ENCODE measurements at places on chromosomes 4 and X.

- DNase-seq: no peak
Observed at GRCh38 chrX:78886550-78886949, 58.6 kb upstream of the P2RY10 start.

GRCh38 chrX:108186811-108187210 lies 95.2 kb downstream of the ATG4A start:
- DNase-seq: no peak

DNA sequence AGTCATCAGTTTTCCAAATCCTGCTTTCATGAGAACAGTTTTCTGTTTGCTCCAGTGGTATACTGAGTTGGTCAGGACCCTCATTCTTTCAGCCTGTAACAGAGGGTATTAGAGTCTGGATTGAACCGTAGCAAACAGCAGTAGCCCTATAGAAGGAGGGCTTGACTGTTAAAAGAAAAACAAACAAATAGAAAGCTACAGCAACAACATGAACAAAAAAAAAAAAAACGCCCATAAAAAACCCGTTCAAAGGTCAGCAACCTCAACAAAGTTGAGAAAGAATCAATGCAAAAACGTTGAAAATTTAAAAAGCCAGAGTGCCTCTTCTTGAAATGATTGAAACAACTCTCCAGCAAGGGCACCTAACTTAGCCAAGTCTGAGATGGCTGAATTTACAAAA lies 64.7 kb upstream of the UGT2B10 start:
- no peak for DNase-seq

- no peak for DNase-seq
Observed at GRCh38 chr4:11589676-11590075, 161.0 kb upstream of the HS3ST1 start.

DNA sequence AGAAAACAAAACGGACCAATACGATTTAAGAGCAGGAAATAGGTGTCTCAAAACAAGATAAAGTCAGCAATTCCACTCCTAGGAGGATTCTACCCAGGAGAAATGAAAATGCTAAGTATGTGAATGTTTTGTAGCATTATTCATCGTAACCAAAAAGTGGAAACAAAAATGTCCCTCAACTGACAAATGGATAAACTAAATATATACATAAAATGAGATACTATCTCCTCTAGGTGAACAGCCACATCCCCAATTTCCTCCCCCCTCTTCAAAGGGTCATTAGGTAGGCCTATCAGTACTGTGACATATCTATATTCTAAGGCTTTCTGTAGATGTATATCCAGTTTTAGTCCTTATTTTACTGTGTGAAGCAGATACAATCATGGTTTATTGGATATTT lies 18.0 kb downstream of the DDX3X start:
- no peak for DNase-seq

DNA sequence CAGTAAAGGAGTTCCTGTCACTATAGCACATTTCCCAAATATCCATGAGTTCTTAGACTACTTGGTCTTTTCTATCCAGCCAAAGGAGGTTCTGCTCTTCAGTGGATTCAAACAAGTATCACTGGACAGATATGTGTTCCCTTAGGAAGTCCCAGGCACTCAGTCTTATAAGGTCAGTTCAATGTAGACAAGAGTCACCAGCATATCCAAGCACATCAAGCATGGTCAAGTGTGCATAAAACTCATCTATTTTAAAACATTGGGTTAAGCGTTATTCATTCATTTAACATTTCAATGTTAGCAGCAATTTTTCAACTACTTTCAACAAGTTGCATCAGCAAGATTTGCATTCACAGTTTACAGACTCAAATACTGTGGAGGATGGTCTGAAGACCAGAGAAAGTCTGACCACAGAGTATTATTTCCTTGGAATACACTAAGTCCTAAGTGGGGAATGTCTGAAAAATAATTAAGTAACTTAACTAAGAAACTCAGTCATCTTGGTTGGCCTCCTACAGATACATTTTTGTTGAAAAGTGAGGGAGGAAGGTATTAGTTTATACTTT lies 630.5 kb upstream of the IGFBP7 start:
- no peak for DNase-seq

GRCh38 chr4:106893395-106893881 lies 142.7 kb downstream of the DKK2 start:
- no peak for DNase-seq

DNA sequence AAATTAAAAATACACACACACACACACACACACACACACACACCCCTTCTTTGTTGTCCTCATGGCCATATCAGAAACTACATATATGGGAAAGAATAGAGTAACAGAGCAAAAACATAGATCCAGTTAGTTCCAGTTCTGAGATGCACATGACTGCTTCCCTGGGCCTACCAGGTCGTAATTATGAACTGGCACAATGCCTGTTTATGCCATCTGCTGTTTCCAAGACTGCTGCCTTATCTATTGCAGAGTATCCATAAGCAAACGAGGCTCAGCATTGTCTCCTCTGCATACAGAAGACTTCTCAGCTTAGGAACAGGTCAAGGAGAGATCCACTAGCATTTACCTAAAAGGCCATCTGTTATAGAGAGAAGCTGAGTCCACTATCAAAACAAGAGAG lies 789.0 kb downstream of the TECRL start:
- DNase-seq: no peak

DNA sequence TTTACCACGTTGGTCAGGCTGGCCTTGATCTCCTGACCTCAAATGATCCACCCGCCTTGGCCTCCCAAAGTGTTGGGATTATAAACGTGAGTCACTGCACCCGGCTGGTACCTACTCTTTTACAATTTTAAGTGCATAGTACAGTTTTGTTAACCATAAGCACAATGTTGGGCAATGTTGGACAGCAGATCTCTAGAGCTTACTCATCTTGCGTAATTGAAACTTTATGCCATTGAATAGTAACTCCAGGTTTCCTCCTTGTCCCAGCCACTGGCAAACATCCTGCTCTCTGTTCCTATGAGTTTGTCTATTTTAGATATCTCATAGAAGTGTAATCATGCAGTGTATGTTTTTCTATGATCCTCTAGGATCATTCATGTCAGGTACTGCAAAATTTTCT lies 9.3 kb upstream of the CPE start:
- no peak for DNase-seq

- no peak for DNase-seq
Observed at GRCh38 chr4:13493793-13494192, 9.7 kb upstream of the RAB28 start.

- no peak for DNase-seq
Observed at GRCh38 chrX:136738049-136738729, 42.5 kb downstream of the ARHGEF6 start.

DNA sequence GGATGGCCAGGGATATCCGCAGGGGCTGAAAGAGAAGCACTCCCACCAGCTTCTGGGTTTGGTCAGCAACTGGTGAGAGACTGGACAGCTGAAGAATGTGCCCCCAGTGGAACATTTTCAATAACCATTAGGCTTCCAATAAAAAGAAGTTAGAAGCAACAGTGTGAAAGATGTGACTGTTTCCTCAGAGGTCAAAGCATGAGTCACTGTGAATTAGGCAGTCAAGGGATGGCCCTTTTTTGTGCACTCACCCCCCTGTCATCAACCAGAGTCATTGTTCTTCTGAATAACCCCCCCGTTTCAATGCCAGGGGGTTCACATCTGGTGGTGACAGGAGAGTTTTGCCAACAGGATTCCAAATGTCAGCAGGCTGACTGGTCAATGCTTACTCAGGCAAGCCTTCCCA lies 74.6 kb upstream of the SH3RF1 start:
- no peak for DNase-seq

GRCh38 chrX:131818297-131818936 lies 204.7 kb upstream of the STK26 start:
- DNase-seq: no peak

- no peak for DNase-seq
Observed at GRCh38 chr4:61405307-61405706, 205.2 kb downstream of the ADGRL3 start.

DNA sequence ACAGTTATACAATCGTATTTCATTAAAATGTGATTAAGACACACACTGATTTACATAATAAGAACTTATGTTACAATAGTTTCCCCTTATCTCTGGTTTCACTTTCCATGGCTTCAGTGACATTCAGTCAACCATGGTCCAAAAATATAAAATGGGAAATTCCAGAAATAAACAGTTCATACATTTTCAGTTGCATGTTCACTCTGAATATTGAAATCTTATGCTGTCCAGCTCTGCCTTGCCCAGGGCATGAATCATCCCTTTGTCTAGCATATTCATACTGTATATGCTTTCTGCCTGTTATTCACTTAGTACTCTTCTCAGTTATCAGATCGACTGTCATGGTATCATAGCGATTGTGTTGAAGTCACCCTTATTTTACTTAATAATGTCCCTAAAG lies 173.8 kb upstream of the DCAF12L2 start:
- no peak for DNase-seq

DNA sequence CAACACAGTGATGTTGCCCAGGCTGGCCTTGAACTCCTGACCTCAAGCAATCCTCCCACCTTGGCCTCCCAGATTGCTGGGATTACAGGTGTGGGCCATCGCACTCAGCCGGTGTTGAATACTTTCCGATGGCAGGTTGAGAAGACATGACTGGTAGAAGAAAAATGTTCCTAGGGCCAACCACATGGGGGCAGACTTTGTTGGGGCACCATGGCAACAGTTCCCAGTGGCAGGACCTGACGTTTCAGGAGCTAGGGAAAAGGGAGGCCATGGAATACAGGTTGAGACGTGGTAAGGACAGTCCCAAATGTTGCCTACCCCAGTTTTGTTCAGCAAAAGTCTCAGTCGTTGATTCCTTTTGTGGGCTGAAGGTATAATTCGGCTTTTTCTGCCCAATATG lies 134.6 kb downstream of the ASMT start:
- DNase-seq: no peak

- no peak for DNase-seq
Observed at GRCh38 chr4:18180122-18180521, 158.6 kb upstream of the LCORL start.

GRCh38 chr4:72031868-72032608 lies at the start of gene NPFFR2:
Gene NPFFR2 (plus strand): TSS chr4:72032000. CDS start chr4:72128592, 96,592 bp downstream.
- no peak for DNase-seq

DNA sequence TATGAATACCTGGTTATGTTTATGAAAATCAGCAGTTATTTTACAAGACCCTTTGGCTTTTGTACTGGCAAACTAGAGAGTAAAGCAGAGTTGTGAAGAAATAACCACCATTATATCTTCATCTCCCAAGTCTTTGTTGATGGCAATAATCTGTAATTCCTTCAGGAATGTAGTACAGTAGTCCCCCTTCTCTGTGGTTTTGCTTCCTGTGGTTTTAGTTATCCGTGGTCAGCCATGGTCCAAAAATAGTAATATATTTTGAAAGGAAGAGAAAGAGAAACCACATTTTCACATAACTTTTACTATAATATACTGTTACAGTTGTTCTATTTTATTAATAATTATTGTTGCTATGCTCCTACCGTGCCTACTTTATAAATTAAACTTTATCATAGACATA lies 27.8 kb downstream of the BANK1 start:
- DNase-seq: no peak

- no peak for DNase-seq
Observed at GRCh38 chrX:110796407-110796697, 735 bp upstream of the CHRDL1 start.

GRCh38 chr4:97317201-97317600 lies 826.1 kb downstream of the STPG2 start:
- DNase-seq: no peak

GRCh38 chr4:1551211-1551610 lies 132.9 kb downstream of the FAM53A start:
- no peak for DNase-seq

GRCh38 chrX:77572322-77572721 lies 125.1 kb downstream of the FGF16 start:
- no peak for DNase-seq

DNA sequence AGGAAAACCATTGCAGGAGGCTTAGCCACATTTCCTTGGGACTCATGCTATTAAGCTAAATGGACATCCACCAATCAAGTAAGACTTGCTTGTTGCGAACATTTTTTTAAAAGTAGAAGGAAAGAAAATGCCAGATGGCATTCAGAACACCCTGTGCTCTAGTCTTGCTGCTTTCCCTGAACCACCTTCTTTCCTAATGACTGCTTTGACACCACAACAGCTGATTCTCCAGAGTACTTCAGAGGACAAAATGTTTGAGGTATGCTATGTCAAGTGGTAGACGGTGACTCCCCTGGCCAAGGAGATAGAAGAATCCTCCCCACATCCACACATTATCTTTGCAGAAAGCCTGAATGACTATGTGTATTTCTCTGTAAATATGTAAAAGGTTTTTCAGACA lies 65.4 kb downstream of the ANK2 start:
- DNase-seq: no peak

DNA sequence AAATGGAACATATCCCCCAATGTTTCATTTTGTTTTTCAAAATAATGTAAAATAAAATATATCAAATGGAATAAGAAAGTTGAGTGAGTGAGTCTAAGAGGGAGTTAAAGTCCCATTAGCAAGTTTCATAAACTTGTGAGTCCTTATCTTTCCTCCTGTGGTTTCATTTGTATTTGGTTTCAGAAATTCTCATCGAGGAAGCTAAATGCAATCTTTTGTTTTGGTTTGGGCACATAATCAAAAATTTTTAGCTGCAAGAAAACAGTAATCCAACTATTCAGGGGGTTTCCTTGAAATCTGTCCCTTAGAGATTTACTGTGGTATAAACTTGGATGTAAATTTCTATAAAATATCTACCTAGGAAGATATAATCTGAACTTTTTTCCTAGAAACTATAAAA lies 124.2 kb downstream of the CAMK2D start:
- DNase-seq: no peak

DNA sequence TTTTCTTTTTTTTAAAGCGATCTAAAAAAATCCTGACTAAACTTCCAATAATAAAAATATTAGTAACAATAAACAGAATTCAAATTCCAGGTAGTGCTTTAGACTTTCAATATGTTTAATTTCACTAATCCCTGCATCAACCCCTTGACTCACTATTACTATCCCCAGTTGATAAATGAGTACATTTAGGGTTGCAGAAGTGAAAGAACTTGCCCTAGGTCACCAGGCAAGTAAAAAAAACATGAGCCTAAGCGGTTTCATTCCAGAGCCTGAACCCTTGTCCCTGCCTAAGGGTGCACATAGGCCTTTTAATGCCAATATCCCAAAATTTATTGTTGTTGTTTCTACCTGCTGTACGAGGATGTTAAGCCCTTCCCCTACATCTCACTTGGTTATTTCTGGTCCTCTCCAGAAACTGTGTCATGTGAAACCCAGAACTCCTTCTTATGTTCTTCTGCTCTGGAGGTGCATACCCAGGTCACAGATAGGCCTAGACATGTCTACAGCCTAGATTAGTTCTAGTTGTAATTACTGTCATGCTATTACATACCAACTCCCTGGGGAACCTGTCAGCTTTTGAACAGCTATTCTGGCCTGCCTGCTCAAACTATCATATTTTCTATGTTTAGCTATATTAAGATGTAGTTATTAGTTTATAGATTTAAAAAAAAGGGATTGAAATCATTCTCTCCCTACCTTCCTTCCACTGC lies 244.5 kb upstream of the PITX2 start:
- no peak for DNase-seq

- no peak for DNase-seq
Observed at GRCh38 chr4:37827030-37827685, 672 bp downstream of the PGM2 start.

GRCh38 chr4:182143822-182144625 lies 99.2 kb upstream of the TENM3 start:
- DNase-seq: no peak
